SK-N-DZ (cell line): ENCODE measurements at places on chromosomes 12 and 14.

GRCh38 chr12:84793558-84794367, 118.8 kb downstream of the SLC6A15 start:
- no peak for DNase-seq

DNA sequence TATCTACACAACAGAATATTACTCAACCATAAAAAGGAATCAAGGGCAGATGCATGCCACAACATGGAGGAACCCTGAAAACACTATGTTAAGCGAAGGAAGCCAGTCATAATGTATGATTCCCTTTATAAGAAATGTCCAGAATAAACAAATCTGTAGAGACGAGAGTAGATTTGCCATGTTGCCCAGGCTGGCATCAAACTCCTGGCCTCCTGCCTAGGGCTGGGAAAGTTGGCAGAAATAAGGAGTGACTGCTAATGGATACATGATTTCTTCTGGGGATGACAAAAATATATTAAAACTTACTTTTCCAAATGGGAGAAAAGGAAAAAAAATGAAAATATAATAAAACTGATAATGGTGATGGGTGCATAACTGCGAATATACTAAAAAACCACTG, 10.9 kb downstream of the CLIP1 start:
- DNase-seq: no peak

- no peak for DNase-seq
These were observed 73.9 kb upstream of the TBX5 start for GRCh38 chr12:114479831-114480230.

GRCh38 chr12:28742791-28743190, 406.3 kb upstream of the FAR2 start:
- no peak for DNase-seq

DNA sequence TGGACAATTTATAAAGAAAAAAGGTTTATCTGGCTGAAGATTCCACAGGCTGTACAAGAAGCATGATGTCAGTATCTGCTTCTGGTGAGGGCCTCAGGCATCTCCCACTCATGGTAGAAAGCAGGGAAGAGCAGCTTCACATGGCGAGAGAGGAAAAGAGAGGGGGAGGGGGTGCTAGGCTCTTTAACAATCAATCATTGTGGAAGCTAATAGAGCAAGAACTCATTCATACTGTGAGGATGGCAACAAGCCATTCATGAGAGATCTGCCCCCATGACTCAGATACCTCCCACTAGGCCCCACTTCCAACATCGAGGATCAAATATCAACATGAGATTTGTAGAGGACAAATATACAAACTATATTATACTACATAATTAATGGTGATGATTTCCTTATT, 361.9 kb upstream of the FAR2 start:
- no peak for DNase-seq

DNA sequence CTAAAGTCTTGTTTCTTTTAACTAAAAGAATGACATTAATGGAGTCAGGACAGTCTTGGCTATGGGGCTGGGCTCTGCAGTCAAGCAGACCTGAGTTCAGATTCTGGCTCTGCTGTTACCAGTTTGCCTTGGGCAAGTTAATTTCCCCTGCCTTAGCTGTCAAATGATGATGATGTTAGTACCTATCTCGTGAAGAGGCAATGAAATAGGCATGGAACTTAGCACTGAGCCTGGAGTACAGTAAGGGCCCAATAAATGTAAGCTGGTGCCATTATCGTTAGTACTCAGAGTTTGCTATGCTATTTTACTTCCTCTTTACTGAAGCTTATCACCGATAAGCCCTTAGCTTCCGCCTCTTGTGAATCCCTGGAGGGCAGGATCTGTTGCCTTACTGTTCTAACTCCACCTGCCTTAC, 8.5 kb downstream of the FBXW8 start:
- no peak for DNase-seq

- no peak for DNase-seq
These were observed 44.1 kb downstream of the SETD3 start for GRCh38 chr14:99436247-99437180.

- DNase-seq: no peak
These were observed 3.7 kb downstream of the NOVA1 start for GRCh38 chr14:26594148-26594547.

DNA sequence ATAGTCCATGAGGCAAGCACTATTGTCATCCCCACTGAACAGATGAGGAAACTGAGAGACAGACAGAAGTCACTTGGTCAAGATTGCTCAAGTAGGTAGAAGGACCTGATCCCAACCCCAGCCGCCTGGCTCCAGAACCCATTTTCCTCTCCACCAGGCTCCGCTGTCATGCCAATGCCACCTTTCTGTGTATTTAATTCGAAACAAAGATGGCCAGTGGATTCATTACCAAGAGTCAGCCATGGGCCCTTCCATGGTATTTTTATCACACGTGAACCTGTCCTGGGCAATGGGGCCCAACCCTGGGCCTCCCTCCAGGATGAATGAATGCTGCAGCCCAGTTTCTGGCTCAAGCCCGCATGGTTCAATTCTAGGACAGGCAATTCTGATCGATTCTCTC, 673.4 kb downstream of the BCL11B start:
- DNase-seq: no peak

GRCh38 chr12:63304887-63305316, 153.9 kb upstream of the AVPR1A start:
- no peak for DNase-seq

DNA sequence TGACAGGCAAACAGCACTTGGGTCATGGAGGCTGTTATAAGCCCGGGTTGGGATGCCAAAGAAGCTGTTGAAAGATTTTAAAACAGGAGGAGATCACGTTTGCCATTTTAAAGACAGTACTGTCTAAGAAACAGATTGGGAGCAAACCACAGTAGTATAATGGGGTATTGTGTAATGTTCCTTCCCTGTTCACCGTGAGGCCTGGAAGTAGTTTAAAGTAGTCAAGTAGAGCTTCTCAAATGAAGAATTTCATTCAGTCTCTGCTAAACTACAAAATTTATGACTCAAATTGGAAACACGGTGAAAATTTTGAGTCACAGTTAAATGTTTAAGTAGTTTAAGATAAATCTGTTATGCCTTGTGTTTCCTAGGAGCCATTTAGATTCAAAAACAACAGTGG, 35.8 kb downstream of the ATP2A2 start:
- DNase-seq: no peak

- DNase-seq: peak; percentile 86
These were observed 207.2 kb downstream of the ZFP36L1 start for GRCh38 chr14:68585690-68586089.

GRCh38 chr14:76773188-76773885, 12.1 kb downstream of the VASH1 start:
- no peak for DNase-seq

DNA sequence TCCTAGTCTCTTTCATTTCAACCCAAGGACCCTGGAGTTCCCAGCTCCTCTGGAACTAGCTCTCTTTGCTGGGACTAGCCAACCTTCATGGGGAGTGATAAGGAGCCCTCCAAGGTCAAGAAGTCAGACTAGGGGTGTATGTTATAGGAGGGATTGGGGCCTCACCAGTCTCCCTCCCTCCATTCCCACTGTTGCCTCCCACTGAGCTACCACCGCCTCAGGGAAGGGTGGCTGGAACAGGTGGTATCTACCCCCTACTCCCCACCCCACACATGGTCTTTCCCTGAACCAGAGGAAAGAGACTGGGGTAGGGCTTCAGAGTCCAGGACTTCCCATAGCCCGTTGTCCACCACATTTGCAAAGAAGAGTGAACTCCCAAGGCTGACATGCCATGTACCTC, 2.4 kb downstream of the ERBB3 start:
- no peak for DNase-seq

DNA sequence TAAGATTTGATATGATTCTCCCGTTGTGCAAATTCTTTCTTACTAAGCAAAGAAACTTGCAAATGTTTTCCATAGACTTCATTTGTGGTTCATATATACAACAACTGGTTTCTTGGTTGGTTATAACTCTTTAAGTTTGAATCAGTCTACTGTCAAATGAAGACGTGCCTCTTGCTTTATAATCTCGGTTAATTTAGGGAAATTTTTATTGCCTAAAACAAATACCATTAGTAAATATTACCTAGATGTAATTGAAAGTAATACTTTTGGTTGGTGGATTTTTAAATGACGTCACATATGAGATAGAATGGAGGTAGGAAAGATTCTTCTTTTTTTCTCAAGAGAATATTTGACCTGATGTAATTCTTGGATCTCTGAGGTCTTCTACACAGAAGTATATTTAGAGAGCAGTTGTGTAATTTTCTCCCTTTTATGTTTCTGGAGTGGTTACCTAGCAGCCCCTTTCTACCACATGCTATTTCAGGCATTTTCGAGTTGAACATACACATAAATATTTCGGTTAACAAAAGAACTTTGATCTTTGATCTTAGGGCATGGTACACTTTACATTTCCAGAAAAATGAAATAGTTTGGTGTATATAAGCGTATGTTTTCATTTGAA, 1.7 kb downstream of the ATF7IP start:
- DNase-seq: no peak

DNA sequence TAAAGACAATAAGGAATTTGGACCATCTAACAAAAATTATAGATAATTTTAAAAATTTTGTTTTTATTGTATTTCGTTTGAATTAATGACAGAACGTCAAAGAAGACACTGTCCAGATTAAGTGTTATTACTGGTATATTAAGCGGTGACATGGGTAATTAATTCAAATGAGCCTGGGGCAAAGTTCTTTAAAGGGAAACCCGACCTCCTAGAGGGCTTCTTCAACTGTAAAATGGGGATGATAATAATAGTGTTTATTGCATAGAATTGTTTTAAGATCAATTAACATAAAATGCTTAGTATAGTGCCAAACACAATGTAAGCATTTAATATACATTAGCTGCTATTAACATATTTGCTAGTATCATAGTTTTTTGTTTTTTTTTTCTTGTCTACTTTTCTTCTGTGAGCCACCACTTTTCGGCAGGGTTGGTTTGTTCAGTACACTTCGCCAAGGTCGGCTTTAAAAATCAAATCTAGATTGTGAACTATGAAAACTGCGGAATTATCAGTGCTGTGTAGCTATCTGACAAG, 514 bp upstream of the LARP4 start:
- DNase-seq: no peak

DNA sequence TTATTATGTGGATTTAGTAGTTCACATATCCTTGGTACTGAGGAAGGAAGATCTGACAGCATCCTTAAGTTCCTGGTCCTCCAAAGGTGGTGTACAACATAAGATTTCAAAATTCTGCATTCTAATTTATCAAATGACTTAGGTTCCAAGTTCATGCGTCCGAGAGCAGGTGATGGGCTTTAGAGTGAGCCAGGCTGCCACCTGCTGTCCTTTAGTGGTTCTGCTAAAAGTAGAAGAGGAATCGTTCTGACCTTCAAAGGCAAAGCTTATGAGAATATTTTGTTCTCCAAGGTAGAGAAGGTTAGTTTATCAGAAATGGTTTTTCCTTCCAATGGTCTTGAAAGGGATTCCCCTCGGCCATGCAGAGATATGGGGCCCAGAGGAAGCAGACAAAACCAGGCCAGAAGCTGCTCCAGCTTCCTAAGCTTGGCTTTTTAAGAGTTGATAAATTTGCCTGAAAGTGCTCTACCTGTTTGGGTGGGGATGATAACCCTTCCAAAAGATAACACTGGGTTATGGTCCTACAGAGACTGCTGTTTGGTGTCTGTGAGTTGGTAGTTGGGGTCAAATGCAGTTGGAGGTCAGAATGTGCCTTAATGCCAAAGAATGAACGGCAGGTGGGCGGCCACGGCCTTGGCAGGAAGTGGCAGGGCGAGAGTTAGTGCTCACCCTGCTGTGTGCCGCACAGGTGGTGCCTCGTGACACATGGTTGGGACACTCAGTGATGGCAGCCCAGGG, 29.1 kb upstream of the LRTM2 start:
- DNase-seq: peak; percentile 67

DNA sequence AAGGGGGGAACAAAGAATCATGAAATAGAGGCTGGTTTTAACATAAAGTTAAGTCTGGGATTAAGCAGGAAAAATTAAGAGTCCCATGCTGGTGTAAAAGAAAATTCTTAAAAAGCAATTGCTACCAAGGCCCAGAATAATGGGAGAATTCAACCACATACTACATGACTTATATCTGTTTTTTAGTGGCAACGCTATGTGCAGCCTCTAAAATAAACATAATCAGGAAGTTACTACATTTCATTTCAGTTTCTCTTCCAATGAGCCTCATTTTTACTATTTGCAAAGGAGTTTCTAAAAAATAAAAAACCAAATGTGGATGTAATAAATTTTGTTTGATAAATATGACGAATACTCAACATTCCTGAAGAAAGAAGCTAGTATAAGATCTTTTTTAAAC, 58.1 kb downstream of the CPNE8 start:
- DNase-seq: no peak

- no peak for DNase-seq
These were observed 218.6 kb downstream of the KIF26A start for GRCh38 chr14:104356738-104357688.

DNA sequence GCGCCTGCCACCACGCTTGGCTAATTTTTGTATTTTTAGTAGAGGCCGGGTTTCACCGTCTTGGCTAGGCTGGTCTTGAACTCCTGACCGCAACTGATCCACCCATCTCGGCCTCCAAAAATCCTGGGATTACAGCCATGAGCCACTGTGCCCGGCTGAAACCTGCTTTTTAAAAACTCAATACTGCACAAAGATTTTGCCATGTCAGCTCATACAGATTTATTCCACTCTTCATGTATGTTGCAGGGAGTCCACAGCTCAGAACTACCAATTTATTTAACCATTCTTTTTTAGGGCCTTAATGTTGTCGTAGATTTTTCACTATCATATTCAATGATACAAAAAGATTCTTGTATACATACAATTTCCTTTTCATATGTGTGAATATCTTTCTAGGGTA, 20.0 kb downstream of the ZCCHC8 start:
- DNase-seq: no peak

GRCh38 chr14:70887207-70887681, 20.0 kb upstream of the PCNX1 start:
- no peak for DNase-seq

GRCh38 chr14:37587131-37587803, 7.8 kb downstream of the FOXA1 start:
- no peak for DNase-seq

DNA sequence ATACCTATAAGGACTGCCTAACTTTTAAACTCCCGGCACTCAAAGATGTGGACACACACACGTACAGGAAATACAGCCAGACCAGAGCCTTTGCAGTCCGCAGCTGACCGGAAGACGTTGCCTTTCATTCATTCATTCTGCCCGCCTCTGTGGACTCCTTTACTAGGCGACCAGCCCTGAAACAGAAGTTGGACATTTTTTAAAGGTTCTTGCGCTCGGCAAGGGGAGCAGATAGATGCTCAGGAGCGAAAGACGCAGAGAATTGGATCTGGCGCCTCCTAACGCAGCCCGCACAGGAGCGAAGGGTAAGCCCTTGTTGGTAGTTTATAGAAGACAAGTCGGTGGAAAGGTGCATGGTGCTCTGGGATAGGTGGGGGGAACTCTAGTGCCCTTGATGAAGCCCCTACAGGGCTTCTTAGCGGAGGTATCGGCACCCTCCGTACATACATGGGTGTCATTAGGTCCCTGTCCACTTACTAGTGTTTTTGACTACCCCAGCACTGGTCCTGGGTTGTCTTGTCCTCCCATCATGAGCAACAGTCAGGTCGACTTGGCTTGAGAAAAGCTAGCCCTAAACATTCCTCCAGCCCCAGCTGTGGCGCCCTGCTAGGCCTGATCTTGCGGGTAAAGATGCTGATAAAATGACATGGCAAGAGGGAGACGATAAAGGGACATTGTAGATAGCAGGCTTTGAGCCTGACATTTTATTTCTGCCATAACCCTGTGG, at the start of gene KDM2B:
TSS of gene KDM2B (minus strand) at position 65 of the 727 bp plus-strand sequence. CDS start 112 bp downstream, outside the sequence.
- peak; percentile 46 for DNase-seq
